Osteocyte (in vitro differentiated cells): ENCODE measurements at places on chromosomes 2 and 18. TPM values are rescaled to one million over a fixed set of nuclear protein-coding genes. Genes with fewer than 3 reads are reported as not detected.

- no peak overlapping the region for H3K27ac ChIP-seq
- no peaks in the 10 kb centered on the region for H3K36me3 ChIP-seq
- peaks cover 10% of the 10 kb centered on the region for H3K4me1 ChIP-seq
These were observed 141.2 kb downstream of the RTN4 start for GRCh38 chr2:54909001-54909400.

DNA sequence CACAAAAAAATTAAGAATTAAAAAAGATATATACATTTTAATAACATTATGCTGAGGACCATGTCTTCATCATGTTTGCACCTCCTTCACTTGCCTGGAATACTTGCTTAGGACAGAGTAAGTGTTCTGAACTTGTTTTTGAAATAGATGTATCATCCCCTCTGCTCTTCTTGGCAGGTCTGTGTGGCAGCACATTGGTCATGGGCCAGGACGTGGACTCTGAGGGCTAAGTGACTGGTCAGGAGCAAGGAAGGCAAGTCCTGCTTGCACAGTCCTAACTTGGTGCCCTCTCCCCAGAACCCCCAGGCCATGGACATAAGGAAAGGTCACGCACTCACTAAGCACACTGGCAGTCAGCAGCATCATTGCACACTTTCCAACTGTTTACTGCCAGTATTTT, 95.8 kb downstream of the PTPRM start:
- DNase-seq: no peak
- peaks cover 10% of the 10 kb centered on the region for H3K4me1 ChIP-seq
- H3K27ac ChIP-seq: no peak overlapping the region
- no peaks in the 10 kb centered on the region for H3K36me3 ChIP-seq

The HOXD9 gene
- total RNA-seq: not detected in 2 replicates

The MSGN1 gene
- total RNA-seq: not detected in 2 replicates
